Stimulated activated CD8-positive, alpha-beta memory T cell treated with anti-CD3 and anti-CD28 coated beads, Interleukin-2, amount 100 ng/mL, for 1 hour (primary cell): ENCODE measurements at places on chromosomes 6 and 20.

DNA sequence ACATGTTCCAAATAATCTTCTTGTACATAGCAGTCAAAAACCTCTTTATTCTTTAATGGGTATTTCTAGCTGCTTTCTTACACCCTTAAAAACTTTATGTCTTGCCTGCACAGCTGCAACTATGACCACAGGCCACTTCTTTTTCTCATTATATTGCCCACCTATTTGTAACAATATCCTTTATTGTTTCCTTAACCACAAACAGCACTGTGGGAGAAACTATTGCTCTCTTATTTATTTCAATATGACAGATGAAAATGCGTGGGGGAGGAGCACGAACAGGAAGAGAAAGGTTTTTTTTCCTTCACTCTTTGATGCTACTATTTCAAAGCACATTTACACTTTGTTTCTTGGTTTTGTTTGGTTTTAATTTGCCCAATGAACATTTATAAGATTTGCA, 253.5 kb downstream of the GJA1 start:
- no peak for DNase-seq

- no peak for DNase-seq
Measured at GRCh38 chr20:46642265-46642968, 8.8 kb downstream of the SLC13A3 start.

DNA sequence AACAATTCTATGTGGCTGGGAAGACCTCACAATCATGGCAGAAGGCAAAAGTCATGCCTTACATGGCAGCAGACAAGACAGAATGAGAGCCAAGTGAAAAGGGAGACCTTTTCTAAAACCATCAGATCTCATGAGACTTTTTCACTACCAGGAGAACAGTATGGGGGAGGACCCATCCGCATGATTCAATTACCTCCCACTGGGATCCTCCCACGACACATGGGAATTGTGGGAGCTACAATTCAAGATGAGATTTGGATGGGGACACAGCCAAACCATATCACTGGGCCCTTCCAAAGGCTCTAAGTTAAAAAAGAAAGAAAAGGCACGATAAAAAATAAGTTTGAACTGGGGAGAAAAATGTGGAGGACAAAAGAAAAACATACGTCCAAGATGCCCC, 406.9 kb upstream of the CDH4 start:
- no peak for DNase-seq

- no peak for DNase-seq
Measured at GRCh38 chr6:20604159-20604558, 69.9 kb downstream of the CDKAL1 start.

DNA sequence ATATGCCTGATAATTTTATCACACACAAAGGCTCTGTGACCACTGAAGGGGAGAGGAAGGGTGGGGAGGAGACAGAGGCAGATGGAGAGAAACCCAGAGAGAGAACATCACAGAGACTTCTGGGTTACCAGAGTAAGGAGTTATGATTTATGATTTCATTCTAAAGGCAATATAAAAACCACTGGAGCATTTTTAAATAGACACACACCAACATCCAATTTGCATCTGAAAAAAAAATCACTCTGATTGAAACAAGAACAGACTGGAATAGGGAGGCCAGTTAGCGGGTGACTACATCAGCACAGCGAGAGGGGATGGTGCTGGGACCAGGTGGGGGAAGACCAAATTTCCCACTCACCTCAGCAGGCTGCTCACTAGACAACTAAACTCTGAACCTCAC, 104.8 kb downstream of the AGPAT4 start:
- DNase-seq: no peak

- no peak for DNase-seq
Measured at GRCh38 chr6:6461138-6461537, 127.4 kb upstream of the LY86 start.

DNA sequence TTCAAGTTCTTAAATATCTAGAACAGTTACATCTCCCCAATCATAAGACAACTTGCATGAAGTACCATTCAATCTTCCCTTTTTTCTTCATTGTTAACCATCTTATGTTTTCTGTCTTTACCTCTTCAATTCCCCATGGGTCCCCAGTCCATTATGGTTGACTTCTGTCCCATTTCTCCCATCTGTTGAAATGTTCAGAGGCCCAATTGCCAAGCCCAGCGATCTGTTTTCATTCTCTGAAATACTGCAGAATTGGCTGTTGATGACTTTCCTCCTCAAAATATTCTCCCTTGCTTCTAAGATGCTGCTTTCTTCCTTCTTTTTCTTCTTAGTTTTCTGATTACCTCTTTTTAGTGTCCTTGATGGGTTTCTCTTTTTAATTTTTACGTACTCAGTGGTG, 26.0 kb downstream of the DSTN start:
- DNase-seq: no peak

GRCh38 chr20:44633872-44634600, 17.5 kb downstream of the ADA start:
- no peak for DNase-seq

DNA sequence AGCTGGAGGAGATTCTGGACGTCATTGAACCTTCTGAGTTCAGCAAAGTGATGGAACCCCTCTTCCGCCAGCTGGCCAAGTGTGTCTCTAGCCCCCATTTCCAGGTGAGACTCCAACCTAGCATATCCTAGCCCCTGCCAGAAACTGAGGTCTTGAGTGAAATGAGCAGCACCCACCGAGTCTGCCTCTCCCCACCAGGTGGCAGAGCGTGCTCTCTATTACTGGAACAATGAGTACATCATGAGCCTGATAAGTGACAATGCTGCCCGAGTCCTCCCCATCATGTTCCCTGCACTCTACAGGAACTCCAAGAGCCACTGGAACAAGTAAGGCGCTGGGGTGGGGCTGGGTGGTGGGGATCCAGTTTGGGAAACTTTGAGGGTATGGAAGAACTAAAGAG, 4.6 kb downstream of the MEA1 start:
- DNase-seq: no peak

- DNase-seq: no peak
Measured at GRCh38 chr6:32070814-32071543, 32.8 kb downstream of the CYP21A2 start.

DNA sequence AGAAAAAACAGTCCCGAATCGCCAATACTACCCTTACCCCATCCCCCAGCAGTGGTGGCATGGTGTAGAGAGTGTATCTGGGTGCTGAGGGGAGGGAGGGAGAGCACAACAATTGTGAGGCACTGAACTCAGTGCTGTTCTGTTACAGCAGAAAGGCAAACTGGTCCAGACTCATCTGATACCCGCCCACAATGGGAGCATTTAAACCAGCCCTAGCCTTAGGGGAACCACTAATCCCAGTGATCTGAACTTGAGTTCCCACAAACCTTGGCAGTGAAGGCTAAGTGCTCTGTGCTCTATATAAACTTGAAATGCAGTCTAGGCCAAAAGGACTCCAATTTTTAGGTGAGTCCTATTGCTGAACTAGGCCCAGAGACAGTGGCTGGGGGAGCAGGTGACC, 666.4 kb upstream of the PTCHD4 start:
- no peak for DNase-seq

- no peak for DNase-seq
Measured at GRCh38 chr6:28940294-28940857, 16.6 kb upstream of the TRIM27 start.

DNA sequence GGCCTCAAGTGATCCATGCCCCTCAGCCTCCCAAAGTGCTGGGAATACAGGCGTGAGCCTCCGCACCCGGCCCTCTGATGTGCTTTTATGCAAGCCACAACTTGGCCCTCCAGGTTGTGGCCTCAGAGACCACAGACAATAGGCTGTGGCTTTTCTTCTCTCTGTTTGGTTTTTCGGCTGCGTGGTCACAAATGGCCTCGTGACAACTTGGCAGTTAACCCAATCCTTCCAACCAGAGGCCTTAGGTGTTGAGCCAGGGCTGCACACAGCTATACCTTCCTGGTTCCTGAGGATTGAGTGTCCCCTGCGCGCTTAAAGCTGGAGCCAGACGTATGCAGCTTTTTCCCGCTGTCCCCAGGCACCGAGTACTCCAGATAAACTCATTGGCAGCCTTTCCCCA, 6.3 kb upstream of the TGM3 start:
- DNase-seq: no peak

GRCh38 chr6:26457264-26457805, 420 bp upstream of the BTN2A1 start:
- DNase-seq: no peak

GRCh38 chr6:156953479-156954146, 176.4 kb downstream of the ARID1B start:
- DNase-seq: no peak

- no peak for DNase-seq
Measured at GRCh38 chr6:81785377-81785776, 32.9 kb upstream of the TENT5A start.

GRCh38 chr20:35954907-35955251, 577 bp upstream of the SCAND1 start:
- no peak for DNase-seq

- no peak for DNase-seq
Measured at GRCh38 chr20:19968028-19968427, 49.1 kb upstream of the NAA20 start.

- no peak for DNase-seq
Measured at GRCh38 chr6:1988843-1989242, 256.6 kb downstream of the GMDS start.

DNA sequence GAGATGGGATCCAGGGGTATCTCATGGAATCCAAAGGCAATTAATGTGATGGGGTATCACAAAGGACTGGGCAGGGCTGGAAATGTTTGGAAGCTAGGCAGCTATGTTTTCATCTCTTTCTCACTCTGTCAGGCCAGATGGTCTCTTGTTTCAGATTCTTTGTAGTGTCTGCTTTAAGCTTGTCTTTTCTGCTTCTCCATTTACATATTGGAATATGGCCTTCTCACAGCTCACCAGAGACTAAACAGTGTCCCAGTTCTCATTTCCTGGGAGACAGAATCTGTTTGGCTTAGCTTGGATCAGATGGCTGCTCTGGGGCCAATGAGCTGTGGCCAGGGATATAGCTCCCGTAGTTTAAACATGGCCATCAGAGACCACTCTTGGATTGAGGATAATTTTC, 78.9 kb downstream of the SLC35F1 start:
- no peak for DNase-seq

DNA sequence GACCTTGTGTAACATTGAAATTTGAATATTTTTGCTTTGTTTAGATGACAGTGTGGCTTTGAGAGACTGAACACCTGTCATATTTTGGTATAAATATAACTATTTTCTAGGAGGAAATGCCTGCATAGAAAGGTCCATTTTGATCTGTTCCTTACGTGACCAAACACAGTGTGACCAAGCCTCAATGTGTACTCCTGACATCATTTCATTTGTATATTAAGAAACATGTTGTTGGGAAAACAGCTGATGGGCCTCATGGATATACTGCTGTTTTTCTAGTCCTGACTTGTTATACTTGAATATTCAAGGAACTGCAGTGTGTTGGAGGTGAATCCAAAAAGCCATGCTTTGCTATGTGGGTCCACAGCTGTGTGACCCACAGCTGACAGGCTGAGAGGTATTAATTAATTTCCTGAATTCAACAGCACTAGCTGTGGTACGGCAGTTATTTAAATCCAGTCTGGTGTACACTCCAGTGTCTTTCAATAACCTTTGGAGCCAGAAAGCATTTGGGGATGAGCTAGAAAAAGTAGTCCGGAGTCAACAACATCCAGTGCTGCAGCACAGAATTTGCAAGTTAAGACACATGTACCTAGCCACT, 18.9 kb downstream of the NCOA7 start:
- no peak for DNase-seq
